ENCODE measurements at places on chromosomes 1 and 21.

- DNase-seq = no peak
Measured at GRCh38 chr1:218983848-218984247, 189.8 kb upstream of the LYPLAL1 start.

- peak; percentile 87 for DNase-seq
Measured at GRCh38 chr1:226549937-226550671, 1.5 kb downstream of the STUM start.

- no peak for DNase-seq
Measured at GRCh38 chr1:194052514-194053338, 866.3 kb upstream of the B3GALT2 start.

DNA sequence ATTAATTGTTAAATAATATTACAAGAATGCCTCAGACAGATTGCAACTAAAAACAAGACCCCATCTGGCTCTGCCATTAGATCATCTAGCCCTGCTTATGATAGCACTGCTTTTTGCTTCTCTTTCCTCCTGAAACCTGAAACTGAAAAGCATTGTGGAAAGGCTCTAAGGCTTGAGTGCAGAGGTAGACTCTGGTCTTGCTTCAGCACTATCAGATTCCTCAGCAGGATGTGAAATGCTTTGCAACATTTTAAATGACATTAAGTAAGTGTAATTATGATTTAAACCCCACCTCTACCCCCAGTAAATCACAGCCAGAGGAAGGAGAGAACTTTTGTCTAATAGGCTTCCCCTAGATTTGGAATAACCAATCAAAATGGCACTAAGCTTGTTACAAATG, 32.9 kb downstream of the PHC2 start:
- DNase-seq = no peak

DNA sequence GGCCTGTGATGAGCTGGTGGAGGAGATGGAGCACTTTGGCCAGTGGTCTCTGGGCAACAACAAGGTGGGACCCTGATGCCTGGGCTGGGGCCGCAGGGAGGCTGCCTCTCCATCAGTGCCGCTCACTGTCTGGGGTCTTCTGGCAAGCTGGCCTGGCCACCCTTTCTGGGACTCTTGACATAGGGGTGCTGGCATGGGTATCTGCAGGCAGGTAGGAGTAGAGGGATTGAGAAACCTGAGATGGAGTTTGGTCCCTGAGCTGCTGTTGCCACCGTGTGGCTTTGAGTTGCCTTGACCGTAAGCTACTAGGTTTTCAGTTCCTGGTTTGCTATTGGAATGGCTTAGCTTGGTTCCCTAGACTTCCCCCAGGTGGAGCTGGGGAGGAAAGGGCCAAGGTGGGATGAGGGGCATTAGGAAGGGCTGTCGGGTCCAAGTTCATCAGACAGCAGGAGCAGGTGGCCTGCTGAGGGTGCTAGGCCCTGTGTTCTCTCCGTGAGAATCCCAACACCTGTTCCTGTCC, 13.2 kb upstream of the MFN2 start:
- DNase-seq = no peak

- DNase-seq = no peak
Measured at GRCh38 chr1:247357781-247358211, 26.1 kb upstream of the ZNF496 start.

DNA sequence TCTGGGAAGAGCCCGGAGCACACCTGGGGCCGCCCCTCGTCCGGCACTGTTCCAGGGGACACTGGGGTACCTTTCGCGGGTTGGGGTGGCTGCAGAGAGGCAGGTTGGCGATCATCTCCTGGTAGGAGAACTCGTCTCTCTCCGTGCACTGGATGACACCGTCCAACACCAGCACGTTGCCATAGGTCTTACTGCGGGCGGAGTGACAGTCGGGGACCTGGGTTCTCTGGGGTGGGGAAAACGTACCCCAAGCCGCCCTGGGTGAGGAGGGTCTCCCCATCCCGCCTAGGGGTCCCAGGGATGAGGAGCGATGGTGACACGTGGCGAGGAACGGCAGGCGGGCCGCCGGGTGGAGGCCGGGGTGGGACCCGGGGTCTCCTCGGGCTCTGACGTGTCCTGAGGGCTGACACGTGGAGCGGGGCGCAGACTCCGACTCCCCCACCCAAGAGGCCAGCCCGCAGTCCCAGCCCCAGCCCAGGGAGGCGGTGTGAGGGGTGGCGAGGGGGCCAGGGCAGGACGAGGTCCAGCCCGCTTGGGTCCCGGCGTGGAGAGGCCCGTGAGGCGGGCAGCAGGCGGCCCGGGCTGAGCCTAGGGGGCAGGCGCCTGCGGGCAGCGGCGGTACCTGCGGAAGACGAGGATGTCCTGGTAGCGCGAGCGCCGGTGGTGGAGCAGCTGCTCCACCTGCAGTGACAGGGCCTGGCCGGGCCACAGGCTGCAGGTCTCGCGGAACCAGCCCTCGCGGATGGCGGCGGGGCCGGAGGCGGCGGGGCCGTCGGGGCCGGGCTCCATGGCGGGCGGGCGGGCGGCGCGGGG, 457 bp downstream of the SRM start:
- DNase-seq = peak; percentile 77

DNA sequence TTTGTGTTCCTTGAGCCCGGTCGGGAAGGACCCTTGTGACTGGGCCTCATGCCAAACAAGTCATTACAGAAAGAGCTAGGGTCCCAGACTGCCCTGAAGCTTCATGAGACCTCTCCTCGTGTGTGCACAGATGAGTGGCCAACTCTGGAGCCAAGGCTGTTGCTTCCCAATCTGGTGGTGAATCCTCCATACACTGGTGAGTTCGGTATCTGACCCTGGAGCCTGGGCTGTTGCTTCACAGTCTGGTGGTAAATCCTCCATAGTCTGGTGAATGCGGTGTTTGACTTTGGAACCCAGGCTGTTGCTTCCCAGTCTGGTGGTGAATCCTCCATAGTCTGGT, 737.8 kb downstream of the MATN1 start:
- no peak for DNase-seq

- DNase-seq = no peak
Measured at GRCh38 chr1:69862906-69863305, 295.2 kb downstream of the LRRC7 start.

- no peak for DNase-seq
Measured at GRCh38 chr1:182301026-182301436, 90.6 kb downstream of the GLUL start.
